GM19239 (cell line): ENCODE measurements at places on chromosomes 5 and 9.

DNA sequence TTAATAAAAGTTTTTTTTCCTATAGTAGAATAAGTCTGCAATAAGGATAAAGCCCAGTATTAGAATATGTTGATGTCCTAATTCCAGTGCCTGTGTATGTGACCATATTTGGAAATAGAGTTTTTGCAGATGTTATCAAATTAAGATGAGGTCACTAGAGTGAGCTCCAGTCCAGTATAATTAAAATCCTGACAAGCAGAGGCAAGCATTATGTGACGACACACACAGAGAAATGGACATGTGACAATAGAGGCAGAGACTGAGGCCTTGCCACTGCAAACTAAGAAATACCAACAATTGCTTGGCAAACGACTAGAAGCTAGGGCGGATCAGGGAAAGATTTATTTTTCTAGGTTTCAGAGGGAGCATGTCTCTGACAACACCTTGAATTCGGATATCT, 216.4 kb upstream of the CYLC2 start:
- no peak for DNase-seq

DNA sequence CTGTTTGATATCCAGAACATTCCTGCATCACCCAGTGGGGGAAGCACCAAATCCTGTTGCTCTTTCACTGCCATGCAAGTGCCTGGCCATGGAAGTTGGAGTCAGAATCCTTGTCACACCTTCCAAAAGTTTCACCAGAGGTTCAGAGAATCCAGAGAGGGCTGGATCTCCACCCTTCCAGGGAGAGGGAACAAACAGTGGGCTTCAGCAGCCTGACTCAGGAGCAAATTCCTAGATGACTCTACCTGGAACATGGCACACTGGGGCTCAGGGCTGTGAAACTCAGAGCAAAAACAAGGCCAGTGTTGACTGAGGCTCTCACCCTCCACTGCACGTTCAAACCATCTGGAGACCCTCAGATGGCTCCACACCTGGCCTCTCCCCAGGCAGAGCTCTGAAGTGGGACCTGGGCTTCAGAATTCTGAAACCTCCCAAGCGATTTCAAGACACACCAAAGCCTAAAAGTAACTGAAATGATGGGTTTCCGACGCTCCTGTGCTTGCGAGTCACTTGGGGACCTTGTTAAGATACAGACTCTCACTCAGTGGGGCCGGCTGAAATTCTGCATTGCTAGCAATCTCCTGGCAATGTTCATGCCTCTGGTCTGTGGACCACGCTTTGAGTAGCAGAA, 205.9 kb downstream of the AUH start:
- no peak for DNase-seq

DNA sequence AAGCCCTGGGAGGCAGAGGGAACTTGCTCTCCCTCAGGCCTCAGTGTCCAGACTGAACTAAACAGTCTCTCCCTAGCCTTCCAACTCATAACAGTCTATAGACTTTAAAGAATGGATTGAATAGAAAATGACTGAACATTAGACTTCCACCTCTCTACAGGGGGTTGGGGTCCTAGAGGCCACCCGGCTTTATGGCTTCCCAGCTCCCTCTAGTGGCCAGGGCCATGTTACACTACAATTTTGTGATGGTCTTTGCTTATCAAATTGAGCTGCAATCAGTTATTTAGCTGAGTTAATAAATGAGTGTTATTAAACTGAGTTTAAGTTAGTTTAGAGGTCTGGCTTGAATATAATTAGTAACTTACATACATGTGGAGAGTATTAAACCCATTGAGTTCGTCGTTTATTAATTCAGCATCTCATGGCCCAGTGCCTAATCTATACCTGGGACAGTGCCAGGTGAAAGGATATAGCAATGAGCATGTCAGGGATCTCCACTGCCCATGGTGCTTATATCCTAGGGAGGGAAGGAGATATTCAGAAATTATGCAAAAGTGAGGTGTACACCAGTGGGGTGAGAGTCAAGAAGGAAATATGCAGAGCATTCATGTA, 105.2 kb downstream of the SH3TC2 start:
- peak; percentile 31 for DNase-seq

GRCh38 chr5:126659805-126660482, 59.2 kb downstream of the PHAX start:
- no peak for DNase-seq

GRCh38 chr9:129834489-129835127, 467 bp downstream of the C9orf78 start:
- no peak for DNase-seq
